ENCODE measurements at places on chromosomes 12 and 14. TPM values are rescaled to one million over a fixed set of nuclear protein-coding genes. Genes with fewer than 3 reads are reported as not detected.
A peak's percentile ranks its signal among the peaks of the same experiment; 100 is the strongest.

The PLEK2 gene
- total RNA-seq, result 4.1 TPM

DNA sequence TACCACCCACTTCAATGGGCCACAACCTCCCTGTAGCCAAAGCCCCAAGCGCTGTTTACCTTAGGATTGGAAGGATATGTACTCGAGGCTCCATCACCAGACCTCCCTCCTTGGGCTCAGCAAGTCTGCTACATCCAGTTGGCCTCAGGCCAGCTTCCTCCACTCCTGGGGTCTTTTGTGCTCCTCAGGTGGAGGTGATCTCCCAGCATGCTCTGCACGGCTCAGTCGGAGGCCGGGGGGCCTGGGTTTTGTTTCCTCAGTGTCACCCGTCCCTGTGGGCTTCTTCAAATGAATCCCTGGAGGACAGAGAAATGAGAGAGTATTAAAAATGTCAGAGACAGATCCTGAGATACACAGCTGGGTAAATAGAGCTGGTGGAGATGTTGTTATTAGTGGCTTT lies 723.1 kb upstream of the TBX3 start:
- DNase-seq, result no peak

The SOAT2 gene
- 0.42 TPM for total RNA-seq

- no peak for DNase-seq
Measured at GRCh38 chr12:56377310-56377988, 14.8 kb upstream of the APOF start.

The PITPNM2 gene
- total RNA-seq, result 16.8 TPM

DNA sequence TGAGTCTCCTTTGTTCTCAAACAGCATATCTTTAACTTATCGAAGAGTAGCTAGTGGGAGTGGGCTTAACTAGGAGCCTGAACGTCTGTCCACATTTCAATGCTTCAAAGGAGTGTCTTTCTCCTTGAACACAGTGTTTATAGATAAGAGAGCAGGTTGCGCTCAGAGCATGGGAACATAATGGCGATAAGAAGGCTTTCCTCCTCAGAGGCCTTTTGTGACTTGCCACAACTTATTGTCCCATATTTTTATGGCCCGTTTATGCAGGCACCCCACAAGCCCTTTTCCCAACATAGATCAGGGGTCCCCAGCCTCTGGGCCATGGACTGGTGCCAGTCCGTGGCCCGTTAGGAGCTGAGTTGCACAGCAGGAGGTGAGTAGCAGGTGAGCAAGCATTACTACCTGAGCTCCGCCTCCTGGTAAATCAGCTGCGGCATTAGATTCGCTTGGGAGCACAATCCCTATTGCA lies 2.6 kb upstream of the DDX47 start:
- no peak for DNase-seq

DNA sequence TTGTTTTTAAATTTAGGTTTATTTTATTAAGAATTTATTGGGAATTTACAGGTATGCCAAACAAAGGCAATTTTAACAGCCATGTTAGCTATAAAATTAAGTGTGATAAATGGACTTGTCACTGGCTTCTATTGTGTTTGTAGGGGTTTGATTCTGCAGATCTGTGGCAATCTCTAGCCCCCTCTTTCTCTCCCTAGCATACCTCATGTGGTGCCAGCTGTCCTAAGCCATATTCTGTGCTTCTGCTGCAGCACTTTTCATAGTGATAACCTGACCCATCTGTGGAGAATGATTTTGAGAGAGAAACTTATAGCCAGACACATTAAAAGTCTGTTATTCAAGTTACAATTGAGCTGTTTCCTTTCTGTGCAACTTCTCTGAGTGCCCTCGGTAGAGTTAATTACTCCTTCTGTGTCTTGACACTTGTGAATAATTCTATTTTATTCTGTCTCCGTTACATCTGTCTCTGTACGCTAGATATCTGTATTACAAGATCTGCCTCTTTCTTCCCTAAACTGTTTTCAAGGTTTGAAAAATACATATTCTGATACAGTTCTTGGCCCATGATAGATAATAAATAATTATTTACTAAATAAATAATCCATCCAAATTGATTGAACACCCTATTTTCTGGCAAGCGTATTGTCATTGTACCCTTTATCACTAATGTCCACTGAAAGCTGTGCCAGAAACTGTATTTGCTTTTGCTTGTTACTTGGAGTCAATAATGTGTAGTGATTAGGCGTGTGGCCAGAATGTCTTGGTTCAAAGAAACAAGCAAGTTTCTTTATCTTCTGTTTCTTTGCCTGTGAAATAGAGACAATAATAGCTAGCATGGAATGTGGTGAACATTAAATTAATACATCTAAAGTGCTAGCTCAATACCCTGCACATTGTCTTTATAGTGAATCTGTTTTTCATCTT lies 40.0 kb downstream of the FRS2 start:
- DNase-seq, result no peak

DNA sequence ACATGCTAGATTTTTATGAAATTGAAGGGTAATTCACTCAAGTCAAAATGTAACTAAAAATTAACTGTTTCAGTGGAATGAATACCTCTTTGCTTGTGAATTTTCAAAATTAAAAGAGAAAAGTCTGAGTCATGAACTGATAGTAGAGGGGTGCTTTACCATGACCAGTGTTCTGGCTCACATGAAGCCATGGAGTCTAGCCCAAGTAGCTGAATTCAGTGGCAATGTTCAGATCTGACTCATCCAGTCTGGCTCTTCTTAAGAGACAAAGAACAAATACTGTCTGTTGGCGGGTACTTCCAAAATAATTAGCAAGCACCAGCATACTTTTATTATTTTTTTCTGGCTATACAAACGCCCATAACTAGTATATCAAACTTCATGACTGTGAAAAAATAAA lies 366.3 kb upstream of the GARIN6 start:
- DNase-seq, result no peak

- DNase-seq, result no peak
Measured at GRCh38 chr12:117499759-117500485, 138.5 kb upstream of the NOS1 start.

GRCh38 chr12:104747955-104748354 lies 210.1 kb downstream of the SLC41A2 start:
- DNase-seq, result peak; percentile 15

- DNase-seq, result no peak
Measured at GRCh38 chr14:54754623-54755386, 147.8 kb downstream of the GCH1 start.

GRCh38 chr12:56086096-56086495 lies 6.1 kb downstream of the ERBB3 start:
- DNase-seq, result no peak

DNA sequence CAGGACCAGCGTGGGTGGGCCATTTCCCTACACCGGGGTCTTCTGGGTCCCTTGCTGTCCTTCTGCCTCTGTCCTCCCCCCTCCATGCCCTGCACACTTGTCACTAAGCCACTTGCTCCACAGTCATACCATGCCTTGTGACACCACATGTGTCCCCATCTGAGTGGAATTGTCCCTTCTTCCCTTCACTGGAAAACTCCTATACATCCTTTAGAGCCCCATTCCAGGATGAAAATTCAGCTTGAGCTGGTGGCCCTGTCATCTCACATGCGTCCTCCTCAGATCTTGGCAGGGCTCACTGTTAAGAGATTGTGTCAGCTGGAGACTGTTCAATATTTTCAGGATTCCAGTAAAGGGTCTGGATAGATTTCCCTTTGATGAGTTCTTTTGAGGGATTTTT lies 87.4 kb downstream of the DNAH10 start:
- DNase-seq, result no peak

Measured in CD4-positive, alpha-beta memory T cell (primary cell).